Brain microvascular endothelial cell (primary cell): ENCODE measurements at places on chromosomes 7 and 10.

DNA sequence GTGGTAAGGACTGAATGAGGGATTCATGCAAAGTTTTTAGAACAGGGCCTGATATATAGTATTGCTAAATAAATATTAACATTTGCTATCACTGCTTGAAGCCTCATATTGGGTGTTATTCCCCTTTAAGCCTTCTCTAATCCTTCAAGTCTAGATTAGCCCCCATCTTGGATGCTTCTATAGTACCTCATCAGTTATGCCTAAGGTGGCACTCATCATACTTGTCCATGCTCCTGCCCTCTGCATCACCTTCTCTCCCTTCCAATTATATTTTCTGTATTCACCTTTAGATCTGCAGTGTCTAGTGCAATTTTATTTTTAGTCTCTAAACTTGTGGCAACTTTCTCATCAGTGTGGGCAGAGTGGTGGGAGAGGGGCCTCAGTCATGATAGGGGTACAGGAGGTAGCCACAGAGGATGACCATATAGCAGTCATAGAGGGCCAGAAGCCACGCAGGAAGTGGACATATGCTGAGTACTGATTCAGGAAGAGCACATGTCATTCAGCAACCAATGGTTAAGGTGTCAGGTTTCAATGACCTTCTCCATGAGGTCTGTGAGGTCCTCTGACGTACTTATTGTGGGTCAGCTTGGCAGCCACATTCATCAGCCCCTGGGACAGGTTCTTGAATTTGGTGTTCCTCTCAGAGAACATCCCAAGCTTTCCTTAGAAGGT lies 2.5 kb downstream of the ENTPD1 start:
- DNase-seq: peak; percentile 27

GRCh38 chr10:78336402-78336791 lies 302.7 kb downstream of the RPS24 start:
- DNase-seq: peak; percentile 73

DNA sequence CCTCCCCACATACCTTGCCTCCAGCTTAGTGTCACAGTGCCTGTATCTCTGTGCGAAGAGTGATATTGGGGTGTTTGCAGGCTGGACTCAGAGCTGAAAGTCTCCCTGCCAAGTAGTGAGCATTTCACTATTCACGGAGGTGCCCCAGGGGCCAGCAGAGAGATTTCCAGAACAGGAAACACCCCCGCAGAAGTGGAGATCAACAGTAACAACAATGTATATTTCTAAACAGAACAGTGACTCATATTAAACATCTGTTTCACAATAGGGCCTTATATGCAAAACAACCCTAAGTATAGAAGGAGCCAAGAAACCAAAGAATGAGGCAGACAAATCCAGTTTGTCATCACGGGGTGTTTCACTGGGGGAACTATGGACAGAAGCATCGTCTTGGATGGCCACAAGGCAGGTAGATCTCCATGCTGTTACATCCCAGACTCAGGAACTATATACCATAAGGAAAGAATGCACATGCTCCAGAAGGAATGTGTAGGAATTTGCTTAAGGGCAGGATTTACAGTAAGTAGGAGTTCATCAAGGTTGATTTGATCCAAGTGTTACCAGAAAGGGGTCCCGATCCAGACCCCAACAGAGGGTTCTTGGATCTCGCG lies 29.3 kb upstream of the CCL24 start:
- DNase-seq: peak; percentile 85

DNA sequence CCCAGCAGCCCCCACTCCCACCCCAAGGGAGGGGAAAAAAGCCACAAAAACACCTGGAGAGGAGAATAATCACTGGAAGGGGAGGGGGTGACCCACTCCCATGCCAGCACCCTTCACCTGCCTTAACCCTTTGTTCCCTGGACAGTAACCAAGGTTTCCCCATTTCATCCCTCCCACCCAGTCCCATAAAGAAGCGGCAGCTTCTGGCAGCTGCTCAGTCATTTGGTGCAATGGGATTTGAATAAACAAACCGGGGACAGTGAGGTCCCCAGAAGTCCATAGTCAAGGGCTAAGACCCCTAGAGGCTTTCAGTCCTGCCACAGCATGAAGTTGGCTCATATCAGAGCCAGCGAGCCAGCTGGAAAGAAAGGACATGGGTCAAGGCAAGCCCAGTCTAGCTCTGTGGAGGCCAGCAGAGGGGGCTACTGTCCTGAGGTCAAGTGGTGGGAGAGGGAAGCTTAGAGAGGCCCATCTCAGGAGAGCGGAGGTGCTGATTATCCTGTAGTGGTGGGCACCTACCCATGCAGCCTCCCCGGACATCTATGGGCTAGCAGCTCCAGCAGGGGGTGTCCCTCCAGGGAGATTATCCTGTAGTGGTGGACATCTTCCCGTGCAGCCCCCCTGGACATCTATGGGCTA lies 58.9 kb upstream of the LBX1 start:
- no peak for DNase-seq

DNA sequence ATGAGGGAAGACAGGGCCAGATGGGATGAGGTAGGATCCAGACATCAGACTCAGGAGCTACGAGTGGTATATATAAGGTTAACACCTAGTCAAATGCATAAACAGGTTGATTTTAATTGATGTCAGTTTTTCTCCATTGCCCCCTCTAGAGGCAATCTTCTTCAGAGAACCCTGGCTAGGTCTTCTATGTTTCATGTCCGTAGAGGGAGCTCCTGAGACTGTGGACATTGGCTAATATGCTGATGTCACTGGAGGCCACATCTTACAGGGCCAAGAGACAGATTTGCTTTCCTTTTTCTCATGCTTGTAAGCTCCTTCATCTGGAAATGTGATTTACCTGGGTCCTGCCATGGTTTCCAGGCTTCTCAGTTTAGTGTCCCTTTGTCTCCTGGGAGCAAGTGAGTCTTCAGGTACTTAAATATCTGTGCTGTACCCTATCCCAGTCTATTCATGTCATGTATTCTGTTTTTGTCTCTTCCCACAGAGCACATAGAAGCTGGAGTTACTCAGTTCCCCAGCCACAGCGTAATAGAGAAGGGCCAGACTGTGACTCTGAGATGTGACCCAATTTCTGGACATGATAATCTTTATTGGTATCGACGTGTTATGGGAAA lies 161.6 kb upstream of the PRSS1 start:
- DNase-seq: peak; percentile 79

GRCh38 chr7:38512704-38513103 lies 118.5 kb downstream of the AMPH start:
- DNase-seq: peak; percentile 17

GRCh38 chr10:10394933-10395658 lies 622.6 kb upstream of the CELF2 start:
- DNase-seq: no peak

DNA sequence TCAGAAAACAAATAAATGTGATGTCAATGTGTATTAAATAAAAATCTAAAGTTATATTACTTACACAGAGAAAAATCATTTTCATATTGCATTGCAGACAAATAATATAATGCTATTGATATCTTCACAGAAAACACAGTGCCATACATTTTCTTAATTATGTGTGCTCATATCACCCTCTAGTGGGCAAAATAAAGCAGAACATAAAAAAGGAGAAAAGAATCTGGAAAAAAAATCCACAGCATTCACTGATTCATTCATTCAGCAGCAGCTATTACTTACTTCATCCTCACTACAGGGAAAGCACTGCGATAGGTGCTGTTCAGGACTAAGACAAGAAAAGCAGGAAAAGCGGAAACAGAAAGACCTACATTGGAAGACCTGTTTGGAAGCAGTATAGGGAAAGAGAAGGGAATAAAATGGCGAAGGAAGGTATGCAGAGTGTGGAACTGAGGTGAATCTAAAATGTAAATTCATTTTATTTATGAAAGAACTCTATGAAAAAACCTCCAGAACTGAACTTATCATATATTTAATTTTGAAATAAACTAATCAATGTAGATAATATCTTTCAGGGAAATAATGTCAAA lies 73.2 kb downstream of the POT1 start:
- peak; percentile 5 for DNase-seq

DNA sequence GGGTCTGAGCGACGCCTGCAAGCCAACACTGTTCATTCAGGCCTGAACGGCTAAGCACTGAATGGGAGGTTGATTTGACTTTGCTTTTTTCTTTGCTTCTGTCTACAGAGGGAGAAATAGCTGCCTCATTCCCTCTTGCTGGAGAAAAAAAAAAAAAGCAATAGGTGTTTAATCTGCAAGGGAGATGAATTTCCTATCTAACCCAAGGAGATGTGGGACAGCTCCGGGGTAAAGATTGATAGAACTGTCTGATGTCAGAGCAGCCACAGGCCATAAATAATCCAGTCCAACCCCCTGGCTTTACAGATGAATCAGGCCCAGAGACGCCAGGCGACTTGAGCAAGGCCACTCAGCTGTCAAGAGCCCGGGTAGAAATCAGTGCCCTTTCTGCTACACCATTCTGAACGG lies 168.0 kb downstream of the ARHGAP12 start:
- no peak for DNase-seq

DNA sequence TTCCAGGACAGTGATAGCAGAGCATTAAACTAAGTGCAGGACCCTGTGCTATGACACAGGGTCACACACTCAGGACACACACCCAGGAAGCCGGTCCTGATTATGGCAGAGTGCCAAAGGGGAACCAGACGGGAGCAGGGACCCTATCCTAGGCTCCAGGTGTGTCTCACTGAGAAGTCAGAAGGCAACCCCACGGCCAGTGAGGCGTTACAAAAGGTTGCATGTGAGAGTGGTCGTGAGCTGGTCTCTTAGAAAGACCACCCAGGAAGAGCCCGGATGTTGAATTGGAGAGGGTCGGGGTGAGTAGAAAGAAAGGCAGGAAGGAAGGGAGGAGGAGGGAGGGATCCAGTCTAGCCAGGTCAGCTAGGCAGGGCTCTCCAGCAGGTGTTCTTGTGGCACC lies 31.0 kb downstream of the FRMPD2 start:
- no peak for DNase-seq

- no peak for DNase-seq
Measured at GRCh38 chr7:100679129-100679926, 5.8 kb downstream of the GNB2 start.

GRCh38 chr7:159031135-159031701 lies 113.4 kb downstream of the VIPR2 start:
- no peak for DNase-seq

DNA sequence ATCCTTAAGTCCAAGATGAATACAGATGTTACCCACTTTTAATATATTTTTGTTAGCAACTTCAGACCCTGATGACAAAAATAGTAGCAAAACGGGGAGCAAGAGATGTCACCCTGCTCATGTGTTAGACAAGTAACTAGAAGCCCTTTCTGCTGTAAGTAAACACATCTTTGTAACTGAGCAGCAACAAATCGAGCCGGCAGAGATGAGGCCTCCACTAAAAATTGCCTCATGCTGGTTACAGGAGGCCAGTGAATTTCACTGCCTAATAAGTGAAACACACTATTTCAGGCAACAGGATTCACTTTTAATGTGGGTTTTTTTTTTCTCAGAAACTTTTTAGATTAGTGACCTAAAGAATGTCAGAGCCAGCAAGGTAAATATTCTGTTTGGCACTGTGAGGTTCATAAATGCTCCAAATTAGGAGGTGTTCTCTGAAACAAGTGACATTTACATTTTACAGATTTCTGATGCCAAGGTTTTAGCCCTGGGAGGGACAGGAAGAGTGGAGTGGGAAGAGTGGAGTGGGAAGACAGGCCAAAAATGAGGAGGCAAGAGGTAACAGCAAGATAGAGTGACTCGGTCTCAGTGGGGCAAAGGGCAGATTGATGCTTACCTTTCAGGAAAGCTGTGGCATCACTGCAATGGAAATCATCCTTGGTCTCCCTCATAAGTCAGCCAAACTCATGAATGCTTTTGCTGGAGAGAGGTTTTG lies 53.6 kb upstream of the LRRC17 start:
- DNase-seq: no peak

DNA sequence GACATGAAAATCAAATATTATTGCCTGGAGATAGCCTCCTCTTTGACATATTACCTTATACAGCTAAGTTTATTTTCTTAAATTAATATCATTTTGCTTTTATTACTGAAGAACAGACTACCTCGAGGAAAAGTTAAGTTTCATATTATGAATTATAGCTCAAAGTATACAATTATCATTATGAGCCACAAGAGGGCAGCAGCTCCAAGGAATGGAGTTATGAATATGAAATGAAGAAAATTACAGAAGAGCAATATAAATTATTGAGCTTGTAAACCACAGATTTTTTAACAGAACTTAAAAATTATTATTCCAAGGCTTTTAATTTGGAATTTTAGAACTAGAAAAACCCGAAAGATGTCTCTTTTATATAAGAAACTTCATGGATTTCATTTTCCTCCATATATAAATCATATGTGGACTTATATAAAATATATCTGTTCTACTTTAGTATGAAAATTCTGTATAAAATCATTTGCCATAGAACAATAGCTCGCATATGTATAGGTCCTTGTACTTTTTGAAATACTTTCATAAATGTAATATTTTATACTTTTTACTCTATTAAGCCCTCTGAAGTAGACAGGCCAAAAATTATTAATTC lies 40.1 kb downstream of the IQUB start:
- peak; percentile 29 for DNase-seq
